Stimulated activated CD4-positive, alpha-beta T cell treated with anti-CD3 and anti-CD28 coated beads, Interleukin-12 subunit alpha, Interleukin-12 subunit beta, amount 100 ng/mL, for 48 hours (primary cell): ENCODE measurements at places on chromosomes 1 and 21.

DNA sequence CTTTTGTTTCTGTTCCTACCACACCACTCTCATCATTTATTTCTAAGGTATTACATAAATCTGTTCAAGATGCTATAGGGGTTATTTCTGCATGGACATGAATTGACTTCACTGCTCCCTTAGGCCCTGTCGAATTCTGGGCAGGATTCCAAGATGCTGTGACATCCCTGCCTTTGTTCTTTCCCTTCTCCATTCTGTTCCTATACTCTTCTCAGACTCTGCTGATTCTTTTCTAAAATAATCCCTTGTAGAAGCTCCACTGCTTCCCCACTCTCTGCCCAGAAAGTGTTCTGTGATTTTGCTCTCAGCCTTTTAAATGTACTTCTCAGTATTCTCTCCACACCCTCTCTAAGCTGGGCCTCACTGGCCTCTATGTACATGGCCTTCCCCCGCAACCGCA is 99.2 kb downstream of the PHTF1 start:
- DNase-seq: no peak

- no peak for DNase-seq
These were observed 320.1 kb downstream of the LMX1A start for GRCh38 chr1:165036403-165036802.

- DNase-seq: no peak
These were observed 97.6 kb downstream of the VAV3 start for GRCh38 chr1:107867422-107867821.

DNA sequence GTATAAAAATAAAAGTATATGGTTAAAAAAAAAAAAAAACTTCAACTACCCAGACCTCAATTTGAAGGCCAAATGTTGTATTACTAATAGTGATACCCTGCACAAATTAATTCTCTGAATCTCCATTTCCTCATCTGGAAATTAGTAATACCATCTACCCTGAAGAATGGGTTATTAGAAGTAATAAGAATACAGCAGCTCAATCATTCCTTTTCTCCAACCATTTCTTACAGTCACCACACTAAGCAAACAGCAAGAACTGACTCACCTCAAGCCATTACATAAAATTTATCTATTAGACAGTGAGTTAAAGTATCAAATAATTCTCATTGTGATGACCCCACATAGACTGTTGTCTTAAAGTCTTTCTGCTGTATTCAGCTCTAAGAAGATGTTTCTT is 39.6 kb downstream of the RERE start:
- DNase-seq: no peak

DNA sequence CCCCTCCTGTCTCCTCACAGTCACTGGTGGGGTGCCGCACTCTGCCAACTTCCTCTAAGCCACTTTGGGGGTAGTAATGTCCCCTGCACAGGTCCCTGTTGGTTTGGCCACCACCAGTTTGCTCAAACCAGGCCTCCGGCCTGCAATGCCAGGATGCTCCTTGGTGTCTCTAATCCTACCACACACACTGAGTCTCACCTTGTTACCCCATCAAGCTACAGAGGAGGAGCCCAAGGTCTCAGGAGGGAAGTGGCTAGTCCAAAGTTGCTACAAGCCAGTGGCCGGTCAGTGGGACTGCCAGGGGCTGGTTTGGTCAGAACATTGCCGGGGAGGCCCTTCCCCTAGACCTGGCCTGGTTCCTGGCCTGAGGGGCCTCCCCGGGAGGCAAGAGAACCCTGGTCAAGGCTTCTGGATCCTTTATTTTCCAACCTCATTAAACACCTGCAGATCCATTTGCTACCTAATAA is 21.5 kb upstream of the LRP8 start:
- no peak for DNase-seq

DNA sequence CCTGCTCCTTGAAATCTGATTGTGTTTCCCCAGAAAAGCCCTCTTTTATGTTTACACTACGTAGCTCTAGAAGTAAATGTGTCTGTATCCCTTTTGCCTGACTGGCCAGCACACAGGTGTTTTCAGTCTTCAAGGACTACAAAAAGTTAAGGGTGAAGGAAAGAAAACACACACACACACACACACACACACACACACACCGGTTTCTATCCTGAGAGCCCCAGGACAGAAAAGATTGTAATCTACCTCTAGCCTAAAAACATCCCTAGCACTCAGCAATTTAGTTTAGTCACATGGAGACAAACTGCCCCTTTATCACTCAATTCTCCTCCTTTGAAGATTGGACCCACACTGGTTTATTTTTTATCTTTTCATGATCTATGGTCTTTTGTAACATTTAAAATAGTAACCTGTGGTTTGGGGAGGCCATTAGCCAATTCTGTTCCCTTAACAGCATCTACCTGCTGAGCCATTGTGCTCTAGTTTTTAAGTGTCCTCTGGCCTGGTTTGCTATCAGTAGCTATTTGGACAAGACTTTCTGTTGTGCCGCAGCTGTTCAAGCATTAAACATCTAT is 15.8 kb upstream of the TRIM45 start:
- no peak for DNase-seq

- DNase-seq: no peak
These were observed 545 bp downstream of the PATJ start for GRCh38 chr1:61742620-61743430.

DNA sequence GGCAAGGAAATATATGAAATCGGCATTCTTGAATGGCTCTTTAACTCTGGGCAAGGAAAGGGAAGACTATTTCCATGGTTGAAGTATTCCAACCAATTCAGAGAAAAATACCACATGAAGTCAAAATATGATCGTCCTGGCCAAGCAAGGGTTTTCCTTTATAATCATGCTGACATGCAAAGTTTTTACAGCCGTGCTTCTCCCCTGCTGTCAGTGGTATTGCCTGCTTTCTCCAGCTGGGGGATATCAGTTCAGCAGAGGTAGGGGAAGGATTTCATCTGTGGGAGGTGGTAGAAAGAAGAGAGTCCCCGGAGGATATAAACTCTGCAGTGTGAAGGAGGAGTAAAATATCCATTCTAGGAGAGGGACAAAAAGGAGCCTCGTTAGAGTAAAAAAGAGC is 322.8 kb downstream of the PAPPA2 start:
- no peak for DNase-seq

- no peak for DNase-seq
These were observed 290.2 kb downstream of the SPATA17 start for GRCh38 chr1:217921126-217921904.
